IPS DF 19.7 (cell line): ENCODE measurements at places on chromosomes 2 and 18.

GRCh38 chr2:36633470-36634092 lies 35.6 kb upstream of the FEZ2 start:
- DNase-seq: no peak

DNA sequence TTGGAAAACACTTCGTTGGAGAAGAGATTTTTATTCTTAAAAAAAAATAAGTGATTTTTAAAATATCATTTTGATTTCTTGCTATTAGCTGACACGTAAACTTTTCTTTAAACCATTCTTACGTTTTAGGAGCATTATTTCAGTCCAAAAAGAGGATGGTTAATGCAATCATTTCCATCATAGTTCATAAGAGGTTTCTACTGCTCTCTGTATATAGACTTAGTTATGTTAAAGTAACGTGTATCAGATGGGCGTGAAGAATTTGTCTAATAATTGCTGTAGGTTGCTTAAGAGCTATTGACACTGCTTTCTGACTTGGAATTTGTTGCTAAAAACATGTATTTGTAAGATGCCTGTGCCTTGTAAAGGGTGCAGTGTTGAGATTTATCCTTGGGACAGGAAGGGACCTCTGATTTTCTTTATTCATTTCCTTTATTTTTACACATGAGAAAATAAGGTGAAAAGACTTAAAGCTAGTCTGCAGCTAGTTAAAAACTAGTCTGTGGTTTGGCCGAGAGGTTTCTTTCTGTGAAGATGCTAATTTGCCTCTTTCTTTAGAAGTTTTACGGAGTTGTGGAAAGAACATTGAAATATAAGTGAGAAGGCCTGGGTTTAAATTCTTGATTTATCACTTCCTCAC lies 2.9 kb downstream of the ANKRD12 start:
- DNase-seq: no peak

- DNase-seq: no peak
These were observed 80.4 kb upstream of the MGAT5 start for GRCh38 chr2:134173338-134174016.

DNA sequence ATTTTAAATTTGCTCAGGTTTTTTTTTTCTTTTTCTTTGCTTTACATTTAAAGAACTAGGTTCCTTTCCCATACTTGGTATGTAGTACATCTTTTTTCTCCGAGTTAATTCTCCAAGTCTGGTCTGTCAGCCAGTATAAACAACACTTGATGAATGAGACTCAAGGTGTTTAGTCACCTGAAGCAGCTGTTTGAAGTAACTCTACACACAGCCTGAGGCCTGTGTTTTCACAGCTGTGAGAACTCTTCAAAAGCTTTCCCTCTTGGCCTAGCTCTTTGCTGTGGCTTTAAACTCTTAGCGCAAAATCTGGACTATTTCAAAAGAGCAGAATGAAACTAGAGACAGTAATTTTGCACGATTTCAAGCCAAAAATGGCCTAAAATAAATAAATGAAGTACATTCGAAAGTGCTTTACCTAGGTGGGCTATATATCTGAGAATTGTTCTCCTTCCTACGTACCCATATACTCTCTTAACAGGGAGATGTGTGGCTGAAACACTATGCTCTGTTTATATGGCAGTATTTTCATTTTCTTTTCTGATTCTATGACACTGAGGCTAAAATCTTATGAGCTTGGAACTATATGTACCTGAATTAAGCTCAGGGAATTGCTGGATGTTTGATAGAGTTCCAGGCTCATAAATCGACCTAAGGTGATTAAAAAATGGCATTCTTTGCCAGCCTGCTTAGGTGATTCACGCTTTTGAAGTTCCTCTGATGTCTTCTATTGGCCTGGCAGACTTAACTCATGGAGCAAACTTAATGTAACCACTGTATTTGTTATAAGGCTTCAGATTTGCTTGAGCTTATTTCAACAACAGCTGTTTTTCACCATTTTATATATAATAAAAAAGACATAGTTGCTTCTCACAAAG lies 1044.1 kb upstream of the ZEB2 start:
- no peak for DNase-seq

- no peak for DNase-seq
These were observed 80.2 kb downstream of the NDUFA10 start for GRCh38 chr2:239944694-239945551.

GRCh38 chr18:70181015-70181414 lies 24.5 kb downstream of the RTTN start:
- DNase-seq: no peak

DNA sequence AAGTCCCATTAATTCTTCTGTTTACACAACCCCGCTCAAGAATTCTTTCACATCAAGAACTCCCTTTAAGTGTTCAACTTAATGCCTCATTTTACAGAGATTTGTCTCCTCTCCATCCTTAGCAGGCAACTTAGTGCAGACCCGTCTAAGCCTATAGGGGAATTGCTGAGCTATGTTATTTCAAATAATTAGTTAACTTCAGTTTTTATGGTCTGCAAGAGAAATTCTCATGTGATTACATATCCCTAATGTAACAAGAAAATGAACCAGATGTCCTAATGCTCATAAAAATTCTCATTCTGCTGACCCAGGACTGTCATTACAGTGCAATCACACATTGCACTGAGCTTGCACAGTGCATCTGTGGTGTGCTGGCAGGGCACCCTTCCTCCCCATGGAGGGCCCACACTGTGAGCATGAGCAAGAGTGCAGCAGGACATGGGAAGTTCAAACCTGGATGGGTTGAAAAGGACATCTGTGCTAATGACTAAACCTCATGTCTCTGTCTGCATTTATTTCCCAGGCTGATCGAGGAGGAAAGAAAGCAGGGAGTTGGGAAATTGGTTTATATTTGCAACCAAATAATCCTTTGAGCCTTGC lies 97.1 kb downstream of the COL5A2 start:
- DNase-seq: no peak

DNA sequence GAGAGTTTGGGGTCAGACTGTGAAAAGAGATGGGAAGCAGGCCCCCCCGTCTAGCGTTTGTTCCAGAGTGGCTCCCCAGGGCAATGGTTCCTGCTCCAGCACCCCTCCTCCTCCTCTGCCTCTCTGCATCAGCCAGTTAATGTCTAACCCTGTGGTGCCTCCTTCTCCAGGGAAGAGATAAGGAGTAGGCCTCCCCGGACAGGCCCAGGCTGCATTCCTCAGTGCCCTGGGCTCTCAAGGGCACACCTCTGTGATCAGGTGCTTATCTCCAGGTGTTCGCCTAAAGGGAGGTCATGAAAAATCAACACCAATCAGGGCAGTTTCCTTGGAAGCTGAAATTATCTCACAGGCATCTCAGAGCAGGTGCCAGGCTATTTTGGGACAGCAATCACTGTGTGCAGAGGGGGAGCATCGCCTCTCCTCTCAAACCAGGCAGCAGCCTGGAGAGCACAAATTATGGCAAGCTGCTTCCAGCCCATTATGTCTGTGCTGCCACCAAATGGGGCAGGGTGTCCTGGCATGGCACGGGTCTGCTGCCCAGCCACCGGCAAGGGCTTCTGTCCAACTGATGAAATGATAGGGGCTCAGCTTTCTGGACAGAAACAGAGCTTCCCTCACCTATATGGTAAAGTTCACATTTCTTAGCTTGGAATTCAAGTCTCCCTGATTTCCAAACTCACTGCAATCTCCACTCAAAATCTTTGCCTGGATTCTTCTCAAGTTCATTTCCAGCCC lies 255.8 kb upstream of the SLC14A2 start:
- DNase-seq: no peak

GRCh38 chr18:73340135-73340977 lies 472.6 kb upstream of the NETO1 start:
- DNase-seq: no peak

- DNase-seq: no peak
These were observed 312.4 kb upstream of the SOX11 start for GRCh38 chr2:5379811-5380210.

GRCh38 chr2:207132019-207132418 lies 33.7 kb downstream of the KLF7 start:
- no peak for DNase-seq

GRCh38 chr18:49062832-49063226 lies 112.1 kb upstream of the SMAD7 start:
- no peak for DNase-seq

GRCh38 chr2:79260848-79261247 lies 101.3 kb upstream of the REG3A start:
- no peak for DNase-seq

DNA sequence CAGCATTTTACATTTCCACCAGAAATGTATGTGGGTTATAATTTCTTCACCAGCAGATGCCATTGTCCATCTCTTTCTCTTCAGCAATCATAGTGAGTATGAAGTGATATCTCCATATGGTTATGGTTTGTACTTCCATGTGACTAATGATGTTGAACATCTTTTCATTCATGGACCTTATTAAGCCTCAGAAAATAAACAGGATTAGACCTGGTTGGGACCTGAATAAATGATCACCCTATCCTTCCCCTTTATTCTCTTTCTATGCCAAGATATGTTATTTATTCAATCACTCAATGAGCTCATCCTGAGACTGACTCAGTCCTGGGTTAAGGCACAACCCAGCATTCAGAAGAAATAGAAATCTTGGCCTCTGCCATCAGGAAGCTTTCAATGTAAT lies 86.6 kb downstream of the ANTXR1 start:
- DNase-seq: no peak

- DNase-seq: no peak
These were observed 66.6 kb downstream of the GYPC start for GRCh38 chr2:126722546-126722945.

DNA sequence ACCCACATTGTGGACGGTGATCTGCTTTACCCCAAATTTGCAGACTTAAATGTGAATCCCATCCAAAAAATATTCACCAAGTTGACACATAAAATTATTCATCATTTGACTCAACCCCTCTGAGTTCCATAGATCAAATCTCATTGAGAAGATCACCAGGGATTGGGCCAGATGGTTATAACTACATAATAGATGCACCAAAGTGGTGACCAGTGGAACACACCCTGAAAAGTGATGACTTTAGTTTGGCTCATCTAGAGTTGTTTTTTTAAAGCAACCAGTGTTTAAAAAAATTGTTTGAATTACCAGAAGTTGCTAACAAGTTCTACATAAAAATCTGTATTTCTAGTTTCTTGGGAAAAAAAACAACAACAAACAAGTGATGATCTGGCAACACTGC lies 155.0 kb downstream of the PLCL1 start:
- DNase-seq: no peak

DNA sequence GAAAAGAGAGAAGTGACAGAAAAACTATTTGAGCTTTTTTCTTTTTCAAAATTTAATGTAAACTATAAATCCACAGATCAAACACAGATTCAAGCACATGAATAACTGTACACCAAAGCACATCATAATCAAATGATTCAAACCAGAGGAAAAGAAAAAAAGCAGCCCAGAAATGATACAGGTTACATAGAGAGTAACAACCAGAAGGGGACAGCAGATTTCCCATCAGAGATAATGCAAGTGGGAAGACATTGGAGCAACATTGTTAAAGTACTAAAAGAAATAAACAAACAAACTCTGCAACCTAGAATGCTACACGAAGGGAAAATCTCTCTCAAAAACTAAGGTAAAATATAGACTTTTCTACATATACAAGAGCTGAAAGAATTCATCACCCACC lies 34.5 kb downstream of the CMPK2 start:
- no peak for DNase-seq

GRCh38 chr2:96111823-96112500 lies 4.4 kb downstream of the ADRA2B start:
- DNase-seq: no peak

GRCh38 chr2:105989070-105989469 lies 205.0 kb downstream of the UXS1 start:
- DNase-seq: no peak

- no peak for DNase-seq
These were observed 7.0 kb downstream of the C2orf80 start for GRCh38 chr2:208182835-208183234.

- no peak for DNase-seq
These were observed 47.8 kb downstream of the CYP27C1 start for GRCh38 chr2:127172306-127172705.

GRCh38 chr18:62928326-62928725 lies 213.0 kb downstream of the PHLPP1 start:
- no peak for DNase-seq

DNA sequence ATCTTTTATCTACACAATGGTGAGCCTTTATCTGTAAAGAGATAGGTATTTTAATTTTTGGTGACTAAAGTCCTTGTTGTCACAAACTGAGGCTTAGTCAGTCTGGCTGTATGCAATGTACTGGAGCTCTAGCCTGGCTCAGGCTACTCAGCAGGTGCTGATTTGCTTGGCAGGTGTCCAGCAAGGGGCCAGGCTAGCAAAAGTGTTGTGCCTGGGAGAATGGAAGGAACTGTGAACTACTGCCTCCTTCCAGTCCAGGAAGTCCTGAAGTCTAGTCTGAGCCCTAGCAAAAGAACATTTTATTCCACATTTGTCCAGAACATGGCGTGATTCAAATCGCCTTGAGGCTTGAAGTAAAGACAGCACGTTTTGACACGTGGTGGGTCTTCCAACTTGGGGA lies 260.5 kb downstream of the CCDC85A start:
- no peak for DNase-seq

GRCh38 chr2:210798180-210798579 lies 241.8 kb downstream of the CPS1 start:
- no peak for DNase-seq

DNA sequence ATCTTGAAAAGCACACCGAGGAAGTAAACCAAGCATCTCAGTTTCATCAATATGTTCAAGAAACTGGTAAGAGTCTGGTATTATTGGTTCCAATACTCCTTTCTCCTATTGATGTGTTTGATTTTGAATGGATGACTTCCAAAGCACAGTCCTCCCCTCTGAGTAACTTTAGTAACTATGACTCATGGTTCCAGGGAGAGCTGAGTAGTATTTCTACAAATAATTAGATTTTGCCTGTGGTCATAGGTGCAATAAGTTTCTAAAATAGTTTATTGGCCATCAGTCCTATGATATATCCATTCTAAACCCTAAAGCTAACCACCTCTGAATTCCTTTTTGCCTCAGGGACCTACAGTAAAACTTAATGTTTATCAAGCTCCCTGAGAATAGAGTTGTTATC lies 352.4 kb downstream of the XIRP2 start:
- no peak for DNase-seq

DNA sequence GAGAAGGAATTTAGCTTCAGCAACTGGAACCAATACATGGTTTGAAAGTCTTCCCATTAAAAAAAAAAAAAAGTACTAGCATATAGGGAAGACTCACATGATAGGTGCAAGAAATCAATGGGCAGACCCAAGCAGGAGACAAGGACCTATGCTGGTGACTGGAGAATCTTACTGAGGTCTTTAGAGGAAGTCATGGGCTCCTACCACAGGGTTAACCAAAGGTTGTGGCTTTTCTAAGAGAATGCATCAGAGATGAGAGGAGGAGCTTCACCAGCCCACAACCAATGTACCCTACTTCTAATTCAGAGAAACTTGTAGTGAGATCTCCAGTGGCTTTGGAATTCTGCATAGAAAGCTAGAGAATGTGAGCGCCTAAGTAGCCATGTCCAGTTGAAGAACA lies 207.4 kb downstream of the NCKAP5 start:
- no peak for DNase-seq

DNA sequence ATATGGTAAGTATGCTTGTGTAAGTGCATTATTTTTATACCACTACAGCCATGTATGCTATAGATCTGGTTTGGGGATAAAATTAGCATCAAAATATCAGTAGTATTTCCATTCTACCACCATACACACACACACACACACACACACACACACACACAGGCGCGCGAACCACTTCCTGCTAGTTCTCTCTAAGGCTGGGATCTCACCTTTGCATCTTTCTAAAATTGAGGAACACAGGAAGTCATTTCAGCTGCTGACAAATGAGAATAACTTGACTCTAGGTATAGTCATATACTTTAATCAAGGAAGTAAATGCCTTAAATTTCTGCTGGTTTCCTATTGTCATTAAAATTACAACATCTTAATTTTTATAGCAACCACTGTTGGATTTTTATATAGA lies 72.5 kb downstream of the RBM43 start:
- DNase-seq: no peak
